NCI-H2081 treated with DMSO at 0.1 percent for 48 hours (cell line): ENCODE measurements at places on chromosomes 5 and 9.

- no peak for DNase-seq
Measured at GRCh38 chr5:68420476-68421344, 205.2 kb downstream of the PIK3R1 start.

- DNase-seq: no peak
Measured at GRCh38 chr9:136151214-136151804, 32.6 kb upstream of the TMEM250 start.

GRCh38 chr5:60356745-60357144 is 343.2 kb downstream of the DEPDC1B start:
- no peak for DNase-seq

DNA sequence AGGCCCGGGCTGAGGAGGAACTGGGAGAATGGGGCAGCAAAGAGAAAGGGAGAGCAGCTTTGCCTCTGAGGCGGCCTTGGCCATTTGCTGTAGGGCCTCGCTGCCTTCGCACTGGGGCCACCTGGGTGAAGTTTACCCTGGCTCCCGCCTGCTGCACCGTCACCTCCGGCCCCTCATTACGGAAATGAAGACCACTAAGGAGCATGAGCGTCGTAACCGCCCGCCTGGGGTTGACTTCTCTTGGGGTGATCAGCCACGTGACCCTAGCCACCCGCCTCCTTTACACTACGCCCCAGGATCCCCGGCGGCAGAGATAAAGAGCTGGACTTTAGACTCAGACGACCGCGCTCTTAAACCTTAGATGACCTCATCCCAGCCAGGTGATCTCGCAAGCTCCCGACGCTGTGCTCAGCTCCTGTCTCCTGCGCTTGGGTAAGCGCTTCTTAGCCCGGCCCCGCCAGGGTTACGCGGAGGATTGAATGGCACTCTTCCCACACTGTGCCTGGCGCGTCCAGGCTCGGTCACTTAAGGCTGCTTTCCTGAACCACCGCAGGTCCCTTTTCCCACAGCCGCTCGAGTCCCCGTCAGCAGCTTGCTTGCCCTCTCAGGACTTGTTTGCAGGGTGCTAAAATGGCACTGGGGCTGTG is 107.9 kb upstream of the LARP1 start:
- no peak for DNase-seq

DNA sequence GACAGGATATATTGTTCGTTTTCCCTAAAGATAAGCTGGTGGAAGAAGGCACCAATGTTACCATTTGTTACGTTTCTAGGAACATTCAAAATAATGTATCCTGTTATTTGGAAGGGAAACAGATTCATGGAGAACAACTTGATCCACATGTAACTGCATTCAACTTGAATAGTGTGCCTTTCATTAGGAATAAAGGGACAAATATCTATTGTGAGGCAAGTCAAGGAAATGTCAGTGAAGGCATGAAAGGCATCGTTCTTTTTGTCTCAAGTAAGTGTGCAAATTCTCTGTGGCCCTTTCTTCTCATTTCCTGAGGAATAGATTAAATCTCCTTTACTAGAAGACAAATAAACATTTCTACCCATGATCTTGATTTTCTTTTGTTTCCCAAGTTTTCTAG is 38.0 kb downstream of the OSMR start:
- no peak for DNase-seq

DNA sequence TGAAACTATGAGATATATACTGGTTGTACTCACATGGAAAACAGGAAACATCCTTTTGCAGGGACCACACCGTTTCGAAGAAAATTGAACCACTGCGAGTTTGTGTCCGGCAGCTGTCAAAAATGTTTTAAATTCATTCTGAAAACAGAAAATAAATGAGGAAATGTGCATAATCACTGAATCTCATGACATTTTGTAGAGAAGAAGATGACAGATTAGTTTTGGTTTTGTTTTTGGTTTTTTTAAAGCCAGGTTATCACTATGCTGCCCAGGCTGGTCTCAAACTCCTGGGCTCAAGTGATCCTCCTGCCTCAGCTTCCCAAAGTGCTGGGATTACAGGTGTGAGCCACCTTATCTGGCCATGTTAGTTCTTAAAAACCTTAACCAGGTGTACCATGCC is 3.5 kb downstream of the TXNDC8 start:
- no peak for DNase-seq

- DNase-seq: no peak
Measured at GRCh38 chr5:132096904-132097303, 23.3 kb downstream of the CSF2 start.

GRCh38 chr9:94553029-94553938 is 1.6 kb upstream of the PCAT7 start:
- DNase-seq: no peak

DNA sequence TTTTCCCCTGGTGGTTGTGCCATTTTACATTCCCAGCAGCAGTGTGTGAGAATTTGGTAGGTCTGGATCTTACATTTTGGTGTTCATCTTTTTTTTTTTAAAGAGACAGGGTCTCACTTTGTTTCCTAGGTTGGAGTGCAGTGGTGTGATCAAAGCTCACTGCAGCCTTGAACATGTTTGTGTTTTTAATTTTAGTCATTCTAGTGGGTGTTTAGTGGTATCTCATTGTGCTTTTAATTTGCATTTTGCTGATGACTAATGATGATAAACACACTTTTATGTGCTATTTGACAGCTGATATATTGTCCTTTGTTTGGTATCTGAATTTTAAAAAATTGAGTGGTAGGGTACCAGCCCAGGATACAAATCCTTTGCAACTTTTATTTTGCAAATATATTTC is 53.4 kb upstream of the POMT1 start:
- no peak for DNase-seq

- no peak for DNase-seq
Measured at GRCh38 chr5:123450640-123451039, 27.4 kb upstream of the CEP120 start.
